ENCODE measurements at places on chromosomes 4 and X.

- DNase-seq: no peak
Observed at GRCh38 chrX:110665223-110666002, 130.2 kb downstream of the CHRDL1 start.

DNA sequence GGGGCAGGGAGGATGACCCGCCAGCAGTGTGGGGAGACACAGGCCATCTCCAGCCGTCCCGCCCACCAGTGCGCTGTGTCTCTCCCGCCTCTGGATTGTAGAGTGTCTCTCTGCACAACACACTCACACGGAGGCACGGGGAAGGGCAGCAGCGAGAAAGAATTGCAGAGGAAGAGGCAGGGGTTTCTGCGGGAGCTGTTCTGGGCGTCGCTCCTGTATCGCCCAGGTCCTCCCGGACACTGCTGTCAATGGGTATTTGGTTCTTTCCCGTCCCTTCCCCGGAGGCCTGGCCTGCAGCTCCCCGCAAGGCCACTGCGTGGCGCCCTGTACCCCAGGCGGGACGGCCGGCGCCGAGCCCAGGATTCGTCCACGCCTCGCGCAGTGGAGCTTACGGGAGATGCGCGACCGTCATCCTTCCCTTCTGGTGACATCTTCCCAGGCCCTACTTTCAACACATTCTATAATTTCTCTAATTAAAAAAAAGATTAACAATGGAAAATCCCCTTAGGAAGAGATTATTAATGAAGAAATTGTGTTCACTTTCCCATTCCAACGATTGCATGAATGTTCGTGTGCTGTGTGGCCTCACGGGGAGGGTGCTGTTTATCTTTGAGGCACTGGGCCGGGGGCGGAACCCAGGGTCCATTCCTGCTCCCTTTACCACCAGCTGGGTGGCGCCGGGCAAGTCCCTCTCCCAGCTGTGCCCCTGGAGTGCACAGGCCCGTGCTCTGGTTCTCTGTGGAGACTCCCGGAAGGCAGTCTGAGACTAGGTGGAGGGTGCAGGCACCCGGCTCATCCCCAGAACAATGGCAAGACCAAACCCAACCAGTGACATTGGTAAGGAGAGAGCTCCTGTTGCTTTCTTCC, 95.7 kb downstream of the CPZ start:
- no peak for DNase-seq

GRCh38 chr4:147943159-147943638, 211.3 kb downstream of the ARHGAP10 start:
- no peak for DNase-seq

DNA sequence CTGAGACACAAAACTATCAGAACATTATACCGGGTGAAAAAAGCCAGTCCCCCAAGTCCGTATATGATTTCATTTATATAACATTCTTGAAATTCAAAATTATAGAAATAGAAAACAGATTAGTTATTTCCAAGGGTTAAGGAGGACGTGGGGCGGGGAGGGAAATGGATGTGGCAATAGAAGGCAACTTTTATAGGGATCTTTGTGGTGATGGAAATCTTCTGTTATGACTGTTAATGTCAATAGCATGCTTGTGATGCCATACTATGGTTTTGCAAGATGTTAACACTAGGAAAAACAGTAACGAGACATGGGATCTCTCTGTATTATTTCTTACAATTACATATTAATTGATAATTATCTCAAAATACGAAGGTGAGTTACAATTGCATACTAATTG, 96.4 kb downstream of the LNX1 start:
- no peak for DNase-seq

DNA sequence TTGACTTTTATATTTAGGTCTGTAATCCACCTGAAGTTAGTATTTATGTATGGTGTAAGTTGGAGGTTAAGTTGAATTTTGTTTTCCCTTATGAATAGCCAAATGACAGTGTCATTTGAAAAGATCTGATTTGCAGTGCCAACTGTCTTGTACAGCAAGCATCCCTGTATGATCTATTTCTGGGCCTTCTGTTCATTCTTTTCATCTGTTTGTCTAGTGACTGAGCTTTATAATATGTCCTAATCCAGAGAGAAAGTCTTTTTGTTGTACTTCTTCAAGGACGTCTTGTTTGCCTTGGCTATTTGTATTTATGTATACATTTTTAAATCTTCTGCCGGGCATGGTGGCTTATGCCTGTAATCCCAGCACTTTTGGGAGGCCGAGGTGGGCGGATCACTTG, 39.6 kb downstream of the CDKL5 start:
- DNase-seq: no peak

GRCh38 chrX:68920561-68920960, 91.7 kb downstream of the EFNB1 start:
- no peak for DNase-seq

GRCh38 chr4:185591679-185592141, 56.4 kb upstream of the PDLIM3 start:
- DNase-seq: no peak
